ENCODE measurements at places on chromosomes 12 and 14.

DNA sequence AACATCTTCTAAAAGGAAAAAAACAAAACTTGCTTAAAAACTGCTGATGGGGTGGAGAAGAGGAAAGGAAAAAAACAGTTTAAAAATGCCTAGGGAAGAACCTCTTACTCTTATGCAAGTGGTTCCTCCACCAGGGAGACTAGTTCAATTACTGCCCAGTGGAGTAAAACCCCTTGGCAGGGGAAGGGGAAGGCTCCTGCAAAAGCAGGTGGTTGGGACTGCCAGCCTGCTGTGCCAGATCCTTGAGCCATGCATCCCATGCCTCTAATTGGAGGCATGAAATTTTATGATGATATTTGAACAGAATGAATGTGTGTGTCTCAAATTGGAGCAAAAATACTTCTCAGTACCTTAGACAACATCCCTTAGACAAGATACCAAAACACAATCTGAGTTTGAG, 118.8 kb downstream of the FSCB start:
- DNase-seq, result no peak

DNA sequence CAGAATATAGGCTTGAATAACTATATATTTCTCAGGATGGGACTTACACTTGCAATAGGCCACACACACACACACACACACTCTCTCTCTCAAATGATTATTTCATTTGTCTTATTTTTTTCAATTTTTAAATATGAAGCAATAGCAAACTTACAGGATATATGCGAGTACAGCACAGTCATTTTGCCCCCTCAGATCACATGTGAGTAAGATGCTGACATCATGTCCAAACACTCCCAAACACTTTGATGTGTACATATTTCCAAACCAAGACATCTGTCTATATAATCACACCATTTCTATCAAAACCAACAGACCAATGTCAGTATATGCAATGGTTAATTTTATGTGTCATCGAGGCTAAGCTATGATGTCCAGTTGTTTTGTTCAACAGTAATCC, 1535.9 kb upstream of the FLRT2 start:
- DNase-seq, result no peak

DNA sequence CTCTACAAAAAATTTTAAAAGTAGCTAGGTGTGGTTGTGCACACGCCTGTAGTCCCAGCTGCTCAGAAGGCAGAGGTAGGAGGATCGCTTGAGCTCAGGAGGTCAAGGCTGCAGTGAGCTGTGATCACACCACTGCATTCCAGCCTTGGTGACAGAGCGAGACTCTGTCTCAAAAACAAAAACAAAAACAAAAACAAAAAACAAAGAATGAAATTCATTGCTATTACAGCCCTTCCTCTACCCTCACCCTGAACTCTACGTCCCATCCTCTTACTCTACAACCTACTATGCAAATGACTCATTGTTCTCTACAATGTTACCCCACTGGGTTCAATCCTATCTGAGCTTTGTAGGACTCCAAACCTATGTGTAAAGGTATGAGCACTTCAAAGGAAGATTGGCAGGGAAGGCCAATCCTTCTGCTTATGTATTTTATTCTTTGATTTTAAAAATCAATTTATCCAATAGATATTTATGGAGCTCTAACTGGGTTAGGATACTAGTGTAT, 39.3 kb downstream of the NINJ2 start:
- no peak for DNase-seq

- DNase-seq, result no peak
Measured at GRCh38 chr12:49527361-49528130, 11.3 kb upstream of the KCNH3 start.

DNA sequence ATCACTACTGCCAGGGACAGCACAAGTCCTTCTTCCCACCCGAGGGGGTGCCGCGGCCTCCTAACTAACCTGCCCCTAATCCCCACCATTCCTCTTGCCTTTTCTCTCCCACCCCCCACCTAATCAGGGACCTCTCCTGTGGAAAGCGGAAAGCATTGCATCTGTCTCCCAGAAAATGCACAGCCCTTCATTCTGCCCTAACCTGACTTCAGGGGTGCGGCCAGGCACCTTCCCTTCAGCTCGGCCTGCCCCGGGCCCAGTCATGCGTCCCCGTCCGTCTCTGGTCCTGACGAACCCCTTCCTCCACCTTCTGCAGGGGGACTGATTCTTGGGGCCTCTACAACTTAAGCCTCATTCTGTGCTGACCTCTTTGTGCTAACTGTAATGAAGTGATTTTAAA, 43.9 kb upstream of the TRAF3 start:
- DNase-seq, result no peak

GRCh38 chr14:100472094-100472455, 115.1 kb downstream of the BEGAIN start:
- DNase-seq, result no peak

GRCh38 chr14:36512585-36513003, 7.4 kb downstream of the NKX2-1 start:
- no peak for DNase-seq

- DNase-seq, result no peak
Measured at GRCh38 chr12:21718944-21719650, 55.4 kb downstream of the KCNJ8 start.

DNA sequence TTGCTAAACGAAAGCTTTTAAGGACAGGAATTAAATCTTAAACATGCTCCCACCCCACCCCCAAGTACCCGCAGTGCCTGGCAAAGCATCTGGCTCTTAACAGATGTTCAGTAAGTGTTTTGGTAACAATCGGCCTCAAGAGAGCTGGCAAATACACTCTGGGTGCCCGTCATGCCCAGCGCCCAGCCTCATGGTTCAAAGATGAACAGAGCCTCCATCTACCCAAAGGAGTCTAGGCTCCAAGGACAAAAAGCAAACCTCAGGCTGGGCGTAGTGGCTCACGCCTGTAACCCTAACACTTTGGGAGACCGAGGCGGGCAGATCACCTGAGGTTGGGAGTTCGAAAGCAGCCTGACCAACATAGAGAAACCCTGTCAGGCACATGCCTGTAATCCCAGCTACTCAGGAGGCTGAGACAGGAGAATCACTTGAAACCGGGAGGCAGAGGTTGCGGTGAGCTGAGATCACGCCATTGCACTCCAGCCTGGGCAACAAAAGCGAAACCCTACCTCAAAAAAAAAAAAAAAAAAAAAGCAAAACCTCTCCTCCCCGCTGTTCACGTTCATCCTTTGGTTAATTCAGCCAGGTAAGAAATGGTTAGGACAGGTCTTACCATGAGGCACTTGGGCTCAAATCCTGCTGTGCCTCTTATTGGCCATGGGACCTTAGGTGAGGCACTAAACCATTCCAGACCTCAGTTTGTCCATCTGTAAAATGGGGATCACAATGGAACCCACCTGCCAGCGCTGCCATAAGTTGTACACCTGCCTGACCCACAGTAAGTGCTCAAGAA, 151.3 kb downstream of the BCL11B start:
- DNase-seq, result no peak

GRCh38 chr14:68607867-68608573, 184.8 kb downstream of the ZFP36L1 start:
- no peak for DNase-seq

DNA sequence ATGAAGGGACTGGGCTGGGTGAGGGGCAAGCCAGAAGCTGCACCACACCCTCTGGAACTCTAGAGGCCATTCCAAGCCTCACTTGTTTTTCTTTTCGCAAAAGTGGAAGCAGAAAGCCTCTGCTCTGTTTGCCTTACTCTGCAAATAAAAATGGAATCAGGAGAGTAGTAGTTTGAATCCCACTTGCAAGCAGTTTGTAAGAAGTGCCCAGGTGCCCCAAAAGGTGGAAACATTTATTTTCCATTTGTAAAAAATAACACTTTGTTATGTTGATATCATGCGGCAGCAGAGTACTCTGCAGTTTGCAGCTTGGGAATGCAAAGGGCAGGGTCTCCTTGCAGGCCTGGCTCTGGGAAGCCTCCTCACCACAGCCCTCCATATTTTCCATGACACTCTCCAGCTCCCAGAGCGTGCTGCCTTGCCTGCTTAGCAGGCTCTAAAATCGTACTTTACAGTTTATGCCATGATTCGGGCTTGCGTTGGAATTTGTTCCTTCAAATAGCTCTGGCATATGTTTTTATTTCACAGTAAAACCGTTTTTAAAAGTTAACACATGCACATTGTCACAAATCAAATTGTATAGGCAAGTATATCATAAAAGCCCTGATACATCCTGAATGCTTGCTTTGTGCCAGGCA, 20.0 kb downstream of the TUNAR start:
- no peak for DNase-seq

DNA sequence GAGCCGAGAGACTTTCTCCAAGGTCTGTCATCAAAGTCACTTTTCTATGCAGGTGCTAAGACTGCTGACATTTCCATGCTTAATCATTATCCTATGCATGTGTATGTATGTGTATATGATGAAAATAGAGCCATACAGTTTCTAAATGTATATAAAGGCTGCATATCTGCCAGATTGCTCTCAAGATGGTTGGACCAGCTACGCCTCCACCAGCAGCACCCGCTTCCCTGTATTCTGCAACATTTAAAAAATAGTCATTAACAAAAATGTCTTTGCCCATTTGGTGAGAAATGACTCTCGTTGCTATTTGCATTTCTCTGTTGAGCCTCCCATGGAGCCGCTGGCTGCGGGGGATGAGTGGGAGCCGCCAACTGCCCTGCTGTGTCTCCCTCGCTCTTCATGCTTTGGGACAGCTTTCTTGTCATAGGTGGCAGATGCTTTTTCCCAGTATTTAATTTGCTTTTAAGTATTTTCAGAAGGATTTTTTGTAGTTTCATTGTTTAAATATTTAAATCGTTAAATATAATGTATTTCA, 54.7 kb downstream of the DYNC1H1 start:
- DNase-seq, result no peak

- no peak for DNase-seq
Measured at GRCh38 chr12:91271185-91271584, 88.6 kb upstream of the DCN start.

DNA sequence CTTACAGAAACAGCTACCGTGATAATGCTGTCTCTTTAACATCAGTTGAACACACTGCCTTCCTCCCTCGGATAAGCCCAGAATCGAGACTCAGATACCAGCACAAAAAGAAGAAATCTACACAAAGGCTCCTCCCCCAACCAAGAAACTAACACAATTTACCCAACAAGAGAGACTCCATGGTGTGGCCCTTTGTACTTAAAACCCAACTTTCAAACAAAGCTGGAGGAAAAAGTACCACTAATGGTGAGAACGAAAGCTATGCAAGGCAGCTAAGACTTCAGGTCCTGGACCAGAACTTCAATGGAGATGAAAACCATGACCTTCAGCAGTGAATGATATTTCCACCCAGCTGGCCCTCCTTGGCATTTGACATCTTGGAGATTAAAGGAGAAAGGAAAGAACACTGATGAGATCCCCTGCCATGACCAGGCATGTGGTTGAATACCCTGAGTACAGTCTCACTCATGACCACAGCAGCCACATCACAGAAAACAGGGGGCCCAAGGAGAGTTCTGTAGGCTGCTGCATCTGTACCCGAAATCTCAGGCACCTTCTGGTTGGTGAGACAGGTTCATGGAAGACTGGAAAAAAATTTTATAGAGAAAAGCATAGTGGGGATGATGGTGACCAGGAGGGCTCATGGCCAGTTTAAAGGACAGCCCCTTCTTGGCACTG, 36.7 kb downstream of the RBM19 start:
- DNase-seq, result no peak

DNA sequence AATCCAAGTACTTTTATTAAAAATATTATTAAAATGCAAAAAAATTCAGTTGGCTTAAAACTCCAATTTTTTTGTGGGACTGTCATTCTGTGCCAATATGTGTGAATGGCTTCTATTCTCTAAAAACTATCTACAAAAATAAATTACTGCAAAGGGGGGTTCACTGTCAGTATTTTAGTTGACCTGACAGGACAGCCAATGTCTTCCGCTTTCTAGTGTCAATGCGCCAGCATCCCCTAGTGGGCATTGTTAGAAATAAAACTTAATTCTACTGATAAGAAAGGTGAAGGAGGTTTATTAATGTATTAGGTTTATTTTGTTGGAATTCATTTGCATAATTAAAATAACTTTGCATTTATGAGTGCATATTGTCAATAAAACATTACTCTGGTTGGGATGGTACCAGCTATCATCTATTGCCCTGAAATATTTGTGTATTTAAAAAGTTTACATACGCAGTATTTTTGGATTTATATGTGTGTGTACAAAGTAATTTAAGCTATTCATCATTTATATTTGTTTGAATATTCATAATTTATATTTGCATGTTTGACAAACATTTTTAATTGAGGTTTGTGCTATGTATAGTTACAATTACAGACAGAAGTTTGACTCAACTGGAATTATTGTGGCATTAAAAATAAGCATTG, 527.2 kb downstream of the FLRT2 start:
- DNase-seq, result no peak

- no peak for DNase-seq
Measured at GRCh38 chr12:132217371-132217770, 73.1 kb downstream of the NOC4L start.

GRCh38 chr12:71216725-71217579, 59.2 kb upstream of the TSPAN8 start:
- DNase-seq, result no peak

DNA sequence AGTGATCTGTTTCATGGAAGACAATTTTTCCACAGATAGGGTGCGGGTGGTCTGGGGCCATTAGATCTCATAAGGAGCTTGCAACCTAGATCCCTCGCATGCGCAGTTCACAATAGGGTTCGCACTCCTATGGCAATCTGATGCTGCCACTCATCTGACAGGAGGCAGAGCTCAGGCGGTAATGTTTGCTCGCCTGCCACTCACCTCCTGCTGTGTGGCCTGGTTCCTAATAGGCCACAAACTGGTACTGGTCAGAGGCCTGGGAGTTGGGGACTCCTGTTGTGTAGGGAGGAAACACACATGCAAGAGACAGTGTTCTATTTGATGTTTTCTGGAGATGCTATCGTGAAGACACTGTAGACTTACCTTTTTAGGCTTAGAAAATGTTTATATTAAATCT, 77.0 kb upstream of the FGD4 start:
- DNase-seq, result no peak

DNA sequence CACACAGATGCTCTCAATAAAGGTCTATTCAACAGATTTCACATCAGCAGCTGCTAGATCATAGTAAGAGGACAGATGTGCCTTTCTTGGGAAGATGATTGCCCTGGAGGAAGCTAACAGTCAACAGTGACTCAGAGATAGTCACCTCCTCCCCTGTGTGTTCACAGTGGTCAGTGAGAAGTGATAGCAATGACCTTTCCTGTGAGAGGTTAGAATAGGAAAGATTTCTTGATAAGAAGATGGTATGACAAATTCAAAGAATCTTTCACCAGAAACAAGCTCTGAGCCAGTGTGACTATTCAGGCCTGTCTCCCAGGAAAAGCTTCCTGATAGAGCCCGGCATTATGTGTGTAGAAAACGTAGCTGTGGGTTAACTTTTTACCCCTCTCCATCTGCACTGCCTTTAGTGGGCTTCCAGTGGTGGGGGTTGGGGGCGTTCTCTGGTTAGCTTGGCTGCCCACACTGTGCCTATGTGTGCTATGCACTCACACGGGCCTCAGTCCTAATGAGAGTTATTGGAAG, 66.4 kb upstream of the ARHGAP5 start:
- DNase-seq, result no peak

DNA sequence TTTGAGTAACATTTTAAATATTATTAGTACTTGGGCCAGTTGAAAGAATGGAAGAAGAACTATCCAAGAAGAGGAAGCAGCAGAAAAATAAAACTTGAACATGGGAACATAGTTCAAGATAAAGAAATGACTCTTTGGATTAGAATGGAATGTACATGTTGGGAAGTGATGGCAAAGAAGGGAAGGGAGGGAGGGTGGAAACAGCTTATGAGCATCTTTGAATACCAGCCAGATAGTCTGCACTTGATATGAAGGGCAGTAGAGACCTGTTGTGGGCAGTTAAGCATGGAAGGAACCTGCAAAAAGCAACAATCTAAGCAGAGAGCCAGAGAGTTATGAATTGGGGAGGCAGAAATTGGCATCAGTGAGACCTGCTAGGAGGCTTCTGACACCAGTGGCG, 10.0 kb upstream of the IL22 start:
- DNase-seq, result no peak
